ENCODE measurements at places on chromosomes 3 and 15. TPM values are rescaled to one million over a fixed set of nuclear protein-coding genes. Genes with fewer than 3 reads are reported as not detected.

Gene PXYLP1
- 21.2 TPM for total RNA-seq

Gene PTX3
- 0.16 TPM for total RNA-seq

GRCh38 chr15:79091204-79091867, 756 bp upstream of the RASGRF1 start:
- DNase-seq = no peak
- H3K27me3 ChIP-seq = peaks cover 49% of the 10 kb centered on the region
- H3K27ac ChIP-seq = no peak overlapping the region
- no peak overlapping the region for H3K4me3 ChIP-seq
- H3K4me1 ChIP-seq = peaks cover 11% of the 10 kb centered on the region
- no peaks in the 10 kb centered on the region for H3K36me3 ChIP-seq

GRCh38 chr15:63892794-63893441, 59.2 kb upstream of the HERC1 start:
- DNase-seq = peak; percentile 83
- H3K27me3 ChIP-seq = no peaks in the 10 kb centered on the region
- no peaks in the 10 kb centered on the region for H3K36me3 ChIP-seq
- H3K4me3 ChIP-seq = no peak overlapping the region
- H3K4me1 ChIP-seq = peaks cover 73% of the 10 kb centered on the region

DNA sequence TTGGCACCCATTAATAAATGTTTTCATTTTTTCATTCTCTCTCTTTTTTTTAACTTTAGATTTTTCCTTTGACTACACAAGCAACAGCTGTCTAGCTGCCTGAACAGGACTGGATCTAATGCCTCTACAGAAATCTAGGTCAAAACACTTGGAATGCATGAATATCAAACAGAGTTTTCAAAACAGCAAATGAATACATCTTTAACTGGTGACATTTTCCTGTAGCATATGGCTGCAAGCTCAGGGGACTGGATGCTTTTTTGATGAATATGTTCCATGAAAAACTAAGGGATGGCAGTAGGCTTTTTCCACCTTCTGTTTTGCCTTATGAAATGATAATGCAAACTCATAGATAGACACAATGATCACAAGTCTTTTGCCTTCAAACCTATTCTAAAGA, 661.7 kb downstream of the MCTP2 start:
- H3K4me3 ChIP-seq = no peak overlapping the region
- no peaks in the 10 kb centered on the region for H3K27me3 ChIP-seq
- no peak for DNase-seq
- no peaks in the 10 kb centered on the region for H3K36me3 ChIP-seq
- H3K27ac ChIP-seq = no peak overlapping the region

DNA sequence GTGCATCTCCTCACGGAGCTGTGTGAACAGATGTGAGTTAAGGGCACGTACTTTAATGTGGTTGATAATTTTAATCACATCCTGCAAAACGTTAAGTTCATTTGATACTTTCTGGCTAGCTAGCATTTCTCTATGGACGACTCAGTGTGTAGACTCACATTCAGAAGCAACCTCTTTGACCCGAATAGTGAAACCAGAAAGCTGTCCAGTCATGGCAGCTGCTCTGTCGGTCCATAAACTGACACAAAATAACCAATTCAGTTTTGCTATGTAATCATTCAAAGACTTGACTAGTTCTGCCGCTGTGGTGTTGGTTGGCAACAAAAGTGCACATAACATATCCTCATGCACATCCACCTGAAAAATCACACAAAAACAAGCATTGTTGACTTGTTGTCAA, 3.7 kb upstream of the GFM1 start:
- DNase-seq = no peak
- no peaks in the 10 kb centered on the region for H3K27me3 ChIP-seq
- no peak overlapping the region for H3K4me3 ChIP-seq

DNA sequence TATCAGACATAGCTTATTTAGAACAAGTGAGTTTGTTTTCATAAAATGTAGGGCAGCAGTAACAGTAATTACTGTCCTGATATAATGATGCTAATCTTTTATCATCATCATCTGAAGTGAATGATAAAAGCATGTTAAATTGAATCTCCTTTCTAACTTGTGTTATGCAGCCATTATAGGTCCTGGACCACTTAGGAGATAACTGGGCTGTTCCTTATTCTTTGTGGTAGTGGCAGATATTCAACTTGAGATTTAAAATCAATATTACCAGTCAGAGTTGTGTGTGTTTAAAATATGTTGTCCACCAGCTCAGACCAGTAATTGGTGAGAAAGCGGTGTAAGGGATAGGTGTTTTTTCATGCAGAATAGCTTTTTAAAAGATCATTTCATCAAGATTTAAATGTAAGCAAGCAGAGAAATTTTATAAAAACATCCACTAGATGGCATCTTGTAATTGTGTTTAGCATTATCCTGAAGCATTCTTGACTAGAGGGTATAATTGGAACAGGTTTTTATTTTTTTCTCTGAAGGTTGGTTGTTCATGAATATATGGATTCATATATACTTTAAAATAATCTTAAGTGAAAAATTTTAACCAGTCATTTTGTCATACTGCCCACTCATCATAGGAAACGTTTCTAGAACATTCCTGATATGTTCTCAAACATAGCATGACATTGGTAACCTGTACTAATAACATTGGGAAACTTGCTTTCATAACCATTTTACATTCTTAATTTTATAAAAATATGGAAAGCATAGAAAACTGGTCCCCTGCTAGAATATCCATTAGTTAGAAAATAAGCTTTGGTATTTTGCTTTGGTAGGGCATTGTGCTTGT, 153.9 kb downstream of the BBX start:
- no peak overlapping the region for H3K27ac ChIP-seq
- no peak for DNase-seq
- no peak overlapping the region for H3K4me3 ChIP-seq
- H3K27me3 ChIP-seq = no peaks in the 10 kb centered on the region

- no peak overlapping the region for H3K4me3 ChIP-seq
- no peak overlapping the region for H3K27ac ChIP-seq
- no peak for DNase-seq
- no peaks in the 10 kb centered on the region for H3K36me3 ChIP-seq
- H3K4me1 ChIP-seq = no peaks in the 10 kb centered on the region
These were observed 228.4 kb downstream of the DIPK2A start for GRCh38 chr3:144200004-144200403.

DNA sequence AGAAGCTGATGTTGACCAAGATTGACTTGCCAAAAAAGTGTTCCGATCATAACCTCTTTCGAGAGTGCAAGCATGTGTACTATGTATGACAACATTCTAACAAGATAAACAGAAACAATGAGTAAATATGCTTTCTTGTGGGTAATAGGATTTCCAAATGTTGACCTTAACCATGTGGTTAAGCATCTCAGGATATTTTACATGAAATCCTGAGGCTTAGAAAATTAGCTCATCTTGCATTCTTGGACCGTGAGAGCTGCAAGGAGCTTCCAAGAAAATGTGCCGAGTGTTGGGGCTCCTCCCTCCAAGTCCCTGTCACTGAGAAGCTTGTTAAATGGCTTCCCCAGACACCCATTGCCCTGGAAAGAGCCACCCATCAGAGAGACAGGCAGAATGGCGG, 50.1 kb downstream of the C3orf20 start:
- no peak overlapping the region for H3K27ac ChIP-seq
- H3K4me3 ChIP-seq = no peak overlapping the region
- no peaks in the 10 kb centered on the region for H3K27me3 ChIP-seq
- DNase-seq = no peak

All from CD4-positive, alpha-beta T cell (primary cell).